ENCODE measurements at places on chromosomes 1 and 21.

- DNase-seq, result no peak
These were observed 1.0 kb upstream of the TFF2 start for GRCh38 chr21:42351626-42352440.

GRCh38 chr21:40421121-40421520, 425.8 kb downstream of the DSCAM start:
- no peak for DNase-seq

- no peak for DNase-seq
These were observed 677 bp downstream of the NCAM2 start for GRCh38 chr21:20998886-20999285.

- no peak for DNase-seq
These were observed 15.6 kb upstream of the CHIA start for GRCh38 chr1:111275079-111275478.

DNA sequence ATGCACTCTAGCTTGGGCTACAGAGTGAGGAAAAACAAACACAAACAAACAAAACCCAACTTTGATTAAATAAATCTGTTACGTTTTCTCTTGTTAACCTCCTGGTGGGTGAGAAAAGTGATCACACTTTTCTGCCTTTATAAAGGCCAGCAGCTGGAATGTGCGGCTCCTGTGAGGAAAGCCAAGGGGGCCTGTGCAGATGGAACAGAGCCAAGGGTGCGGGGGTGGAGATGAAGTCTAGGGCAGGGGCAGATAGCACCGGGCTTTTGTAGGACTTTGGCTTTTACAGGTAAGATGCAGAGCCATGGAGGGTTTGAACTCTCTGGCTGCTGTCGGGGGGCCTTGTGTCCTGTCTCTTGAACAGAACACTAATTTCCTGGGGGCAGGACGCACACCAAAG, 40.7 kb upstream of the GPR37L1 start:
- DNase-seq, result no peak

DNA sequence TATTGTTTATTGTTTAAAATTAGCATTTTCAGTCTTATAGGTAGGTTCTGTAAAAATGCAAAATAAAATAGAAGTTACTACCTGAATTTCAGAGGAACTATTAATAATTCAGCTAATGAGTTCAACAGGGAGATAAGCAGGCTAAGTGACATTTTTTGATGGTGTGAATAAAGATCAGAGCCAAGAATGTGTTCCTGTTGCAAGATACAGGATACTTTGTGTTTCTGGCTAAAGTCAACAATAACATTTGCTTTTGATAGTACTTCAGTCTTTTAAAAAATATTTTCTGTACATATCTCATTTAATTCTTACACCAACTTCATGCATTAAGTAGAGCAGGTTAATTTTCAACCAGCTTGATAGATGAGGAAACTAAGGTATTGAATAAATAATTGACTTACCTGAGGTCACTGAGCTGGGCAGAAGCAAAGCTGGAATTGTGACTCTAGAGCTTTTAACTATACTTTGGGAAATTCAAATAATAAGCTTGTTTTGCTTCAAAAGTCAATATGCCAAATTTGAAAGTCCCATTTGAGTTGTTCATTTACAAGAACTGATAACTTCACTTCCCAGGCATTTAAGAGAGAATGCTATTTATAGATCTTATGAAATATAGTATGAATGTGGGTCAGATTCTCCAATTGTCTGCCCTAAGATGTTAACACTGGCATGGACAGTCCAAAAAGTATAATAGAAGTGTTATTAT, 6.0 kb downstream of the GORAB start:
- DNase-seq, result no peak

DNA sequence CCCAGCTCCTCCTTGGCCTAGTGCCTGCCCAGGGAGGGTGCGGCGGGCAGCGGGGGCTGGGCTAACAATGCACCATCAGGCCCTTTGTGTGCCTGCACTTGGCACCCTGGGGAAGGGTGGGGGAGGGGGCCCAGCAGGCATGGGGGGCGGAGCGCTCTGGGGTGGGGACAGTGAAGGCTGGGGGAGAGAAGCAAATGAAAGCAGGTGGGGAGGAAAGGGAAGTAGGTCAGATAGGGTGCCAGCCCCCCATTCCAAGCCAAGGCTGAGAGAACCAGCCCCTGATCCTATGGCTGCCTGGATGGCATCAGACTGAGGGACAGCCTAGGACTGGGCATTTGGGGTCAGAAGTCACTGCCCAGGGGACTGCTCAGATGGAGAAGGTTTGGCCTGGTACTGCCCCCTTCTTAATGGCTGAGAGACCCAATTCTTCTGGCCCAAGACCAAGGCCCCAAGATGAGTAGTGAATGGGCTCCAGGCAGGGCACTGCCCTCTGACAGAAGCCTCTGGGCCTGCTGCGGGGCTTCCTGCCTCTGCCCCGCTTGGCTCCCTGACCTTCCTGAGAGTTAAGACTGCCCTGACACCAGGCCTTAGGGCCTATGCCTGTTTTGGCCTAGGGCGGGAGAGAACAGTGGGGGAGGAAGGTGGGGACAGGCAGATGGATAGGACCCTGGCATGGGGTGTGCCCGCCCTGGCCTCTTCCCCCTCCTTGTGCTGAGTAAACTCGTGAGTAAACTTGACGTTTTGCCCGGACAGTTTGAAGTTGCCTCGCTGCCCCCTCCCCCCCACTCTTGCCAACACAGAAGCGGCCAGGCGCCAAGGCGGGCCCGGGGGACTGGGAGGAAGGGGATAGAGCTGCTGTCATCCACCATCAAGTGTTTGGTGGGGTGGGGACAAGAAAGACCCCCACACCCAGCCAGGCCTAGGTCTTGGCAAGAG, 2.7 kb downstream of the ZBTB7B start:
- DNase-seq, result no peak

- no peak for DNase-seq
These were observed 14.3 kb downstream of the RCC1 start for GRCh38 chr1:28519946-28520725.

- no peak for DNase-seq
These were observed 118.0 kb upstream of the MARK1 start for GRCh38 chr1:220409771-220410595.

- no peak for DNase-seq
These were observed 55.9 kb downstream of the GON4L start for GRCh38 chr1:155801149-155801548.

GRCh38 chr1:221834698-221835513, 93.0 kb upstream of the DUSP10 start:
- no peak for DNase-seq

- no peak for DNase-seq
These were observed 251.6 kb downstream of the GPATCH2 start for GRCh38 chr1:217379336-217379735.

Data from NCI-H748 treated with DMSO at 0.1 percent for 48 hours (cell line).